ENCODE measurements at places on chromosomes 3 and 15.

- peak; percentile 40 for DNase-seq
Observed at GRCh38 chr15:82047453-82048400, 1.9 kb upstream of the MEX3B start.

DNA sequence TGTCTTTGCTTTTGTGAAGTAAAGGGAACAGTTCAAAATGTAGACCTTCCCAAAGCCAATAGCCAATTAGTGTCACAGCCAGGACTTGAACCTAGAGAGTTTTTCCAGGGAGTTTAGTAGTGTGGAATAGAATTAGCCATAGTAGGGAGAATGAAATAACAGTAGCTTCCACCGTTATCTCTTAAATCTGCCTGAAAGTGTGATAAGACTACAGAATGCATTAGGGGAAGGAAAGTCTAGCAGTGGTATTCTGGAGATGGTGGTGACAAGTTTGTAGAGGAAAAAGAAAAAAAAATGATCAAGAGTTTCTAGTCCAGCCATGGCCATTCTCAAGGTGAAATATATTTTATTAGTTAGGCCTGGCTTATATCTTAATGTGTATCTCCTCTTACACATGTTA lies 13.8 kb downstream of the ATP11B start:
- no peak for DNase-seq

DNA sequence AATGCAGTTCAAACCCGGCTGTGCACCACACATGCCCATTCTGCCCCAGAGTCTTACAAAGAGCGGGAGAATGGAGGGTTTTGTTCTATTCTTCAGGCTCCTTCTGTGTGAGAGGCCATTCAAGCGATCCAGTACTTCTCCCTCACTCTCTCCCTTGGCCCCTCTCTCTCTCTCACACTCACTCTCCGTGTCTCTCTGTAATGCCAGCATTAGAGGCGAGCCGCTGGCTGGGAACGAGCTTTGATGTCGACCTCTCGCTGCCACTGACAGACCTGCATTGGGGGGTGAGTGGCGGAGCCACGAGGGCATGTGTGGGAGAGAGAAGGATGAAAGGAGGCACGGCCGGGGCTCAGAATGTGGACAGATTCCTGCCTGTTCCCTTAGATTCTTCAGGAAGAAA lies 231.7 kb upstream of the ARRDC4 start:
- DNase-seq, result no peak

DNA sequence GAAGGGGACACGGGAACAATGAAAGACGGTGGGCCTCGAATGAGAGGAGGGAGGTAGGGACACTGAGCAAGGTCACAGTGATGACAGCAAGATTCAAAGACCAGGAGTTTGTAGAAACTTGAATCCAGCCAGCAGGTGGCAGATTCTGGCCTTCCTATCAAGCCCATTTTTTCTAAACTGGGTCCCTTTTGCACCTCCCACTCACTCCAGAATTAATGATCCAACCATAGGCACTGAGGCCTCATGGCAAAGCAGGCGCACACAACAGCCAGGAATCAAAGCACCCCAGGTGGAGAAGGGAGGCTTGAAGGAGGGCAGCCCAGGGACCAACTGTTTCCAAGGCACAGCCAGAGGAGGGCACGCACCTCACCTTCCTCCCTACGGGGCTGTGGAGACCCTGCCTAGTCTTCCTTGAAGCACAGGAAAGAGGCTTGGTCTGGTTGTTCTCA lies 90.2 kb downstream of the ANP32A start:
- DNase-seq, result no peak

DNA sequence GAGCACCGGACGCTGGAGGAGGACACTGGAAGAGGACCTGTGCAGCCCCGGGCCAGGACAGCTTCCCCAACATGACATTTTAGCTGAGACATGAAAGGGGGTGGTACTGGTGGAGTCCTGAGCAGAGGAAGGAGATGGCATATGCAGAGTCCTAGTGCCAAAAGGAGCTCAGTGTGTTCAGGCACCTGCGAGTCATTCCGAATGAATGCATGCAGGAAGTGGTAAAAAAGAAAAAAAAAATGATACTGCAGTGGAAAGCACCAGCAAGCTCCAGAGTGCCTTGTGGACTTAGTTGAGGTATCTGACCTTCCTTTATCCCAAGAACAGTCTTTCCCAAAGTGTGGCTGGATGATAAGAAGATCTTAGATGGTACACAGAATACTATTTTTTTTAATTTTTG lies 6.6 kb upstream of the ZNF148 start:
- no peak for DNase-seq

DNA sequence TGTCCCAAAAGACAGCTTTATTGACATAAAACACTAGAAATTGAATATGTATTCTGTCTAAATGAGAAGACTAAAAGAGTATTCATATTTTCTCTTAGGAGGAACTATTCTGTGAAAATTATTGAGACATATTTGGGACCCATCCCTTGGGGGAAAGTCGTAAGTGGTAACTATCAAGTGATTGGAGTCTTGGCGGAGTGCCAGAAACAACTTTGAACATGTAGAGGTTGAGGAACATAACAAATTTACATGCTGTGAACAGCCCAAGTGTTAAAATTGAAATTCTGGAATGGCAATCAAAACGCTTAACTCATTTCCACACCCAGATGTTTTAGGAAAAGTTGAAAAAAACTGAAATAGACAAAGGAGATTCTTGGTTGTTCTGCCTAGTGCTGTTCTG lies 1034.6 kb downstream of the NSUN3 start:
- DNase-seq, result no peak

DNA sequence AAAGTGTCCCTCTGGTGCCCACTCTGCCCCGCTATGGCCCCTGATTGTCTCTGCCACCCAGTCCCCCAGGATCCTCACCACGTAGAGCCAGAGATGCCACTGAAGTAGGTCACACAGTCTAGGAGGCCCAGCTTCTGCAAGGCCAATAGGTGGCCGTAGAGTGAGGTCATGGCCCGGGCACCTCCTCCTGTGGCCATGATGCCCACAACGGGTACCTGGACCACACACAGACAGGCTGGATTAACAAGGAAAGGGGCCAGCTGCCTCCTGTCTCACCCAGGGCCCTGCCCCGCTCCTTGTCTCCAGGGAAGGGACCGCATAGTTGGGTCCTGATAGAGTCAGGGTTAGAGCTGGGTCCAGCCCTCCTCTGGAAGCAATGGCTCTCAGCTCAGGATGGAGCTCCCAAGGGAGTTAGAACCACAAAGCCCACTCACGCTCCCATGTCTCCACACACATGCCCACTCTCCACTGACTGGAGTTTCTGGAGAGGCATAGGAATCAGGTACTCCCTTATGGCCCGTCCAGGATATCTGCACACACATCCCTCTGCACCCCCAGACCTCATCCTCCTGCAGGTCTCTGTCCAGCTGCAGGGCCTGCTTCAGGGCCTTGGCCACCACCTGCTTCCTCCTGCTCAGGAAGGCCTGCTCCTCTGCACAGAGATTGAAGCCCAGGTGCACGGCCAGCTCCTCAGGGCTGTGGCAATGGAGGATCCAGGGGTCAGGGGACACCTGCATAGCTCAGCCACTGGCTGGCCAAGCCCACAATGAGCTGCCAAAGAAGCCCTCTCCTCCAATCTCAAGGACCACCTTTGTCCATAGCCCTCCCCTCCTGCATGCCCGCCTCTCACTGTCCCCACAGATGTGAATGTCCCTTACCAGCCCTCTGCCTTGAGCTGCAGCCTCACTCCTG lies 13.2 kb downstream of the PLA2G4D start:
- DNase-seq, result no peak

GRCh38 chr3:10466186-10466585 lies 39.2 kb downstream of the ATP2B2 start:
- DNase-seq, result no peak

DNA sequence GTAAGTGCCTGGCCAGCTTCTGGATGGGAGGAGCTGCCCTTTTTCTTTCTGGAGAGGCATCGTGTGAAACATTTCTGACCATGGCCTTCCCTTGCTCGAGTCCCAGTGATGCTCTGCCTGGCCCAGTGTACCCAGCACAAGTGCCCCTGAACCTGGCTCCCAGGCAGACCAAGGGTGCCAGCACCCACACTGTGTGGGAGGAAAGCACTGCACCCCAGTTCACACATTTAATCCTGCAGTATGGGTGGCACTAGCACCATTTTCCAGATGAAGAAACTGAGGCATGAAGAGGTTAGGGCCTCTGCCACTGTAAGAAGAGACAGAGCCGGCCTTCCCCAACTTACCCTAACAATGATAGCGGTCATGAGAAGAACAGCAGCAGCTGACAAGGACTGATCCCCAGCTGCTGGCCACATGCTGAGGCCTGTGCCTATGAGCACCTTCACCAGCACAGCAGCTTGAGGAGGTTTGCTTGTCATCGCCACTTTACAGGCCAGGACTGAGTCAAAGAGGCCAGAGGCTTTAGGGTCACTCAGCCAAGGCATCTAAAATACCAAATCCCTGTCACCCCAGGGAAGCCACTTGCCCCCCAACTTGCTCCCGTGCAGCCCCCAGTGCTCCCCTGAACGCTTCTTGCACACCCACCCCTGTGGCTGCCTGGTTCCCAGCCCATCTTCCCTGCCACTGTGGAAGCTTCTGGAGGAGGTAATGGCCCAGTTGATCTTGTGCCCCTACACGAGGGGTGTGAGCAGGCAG lies 15.0 kb downstream of the PRR23E start:
- no peak for DNase-seq

- DNase-seq, result no peak
Observed at GRCh38 chr15:68580026-68580882, 1.5 kb downstream of the CORO2B start.

DNA sequence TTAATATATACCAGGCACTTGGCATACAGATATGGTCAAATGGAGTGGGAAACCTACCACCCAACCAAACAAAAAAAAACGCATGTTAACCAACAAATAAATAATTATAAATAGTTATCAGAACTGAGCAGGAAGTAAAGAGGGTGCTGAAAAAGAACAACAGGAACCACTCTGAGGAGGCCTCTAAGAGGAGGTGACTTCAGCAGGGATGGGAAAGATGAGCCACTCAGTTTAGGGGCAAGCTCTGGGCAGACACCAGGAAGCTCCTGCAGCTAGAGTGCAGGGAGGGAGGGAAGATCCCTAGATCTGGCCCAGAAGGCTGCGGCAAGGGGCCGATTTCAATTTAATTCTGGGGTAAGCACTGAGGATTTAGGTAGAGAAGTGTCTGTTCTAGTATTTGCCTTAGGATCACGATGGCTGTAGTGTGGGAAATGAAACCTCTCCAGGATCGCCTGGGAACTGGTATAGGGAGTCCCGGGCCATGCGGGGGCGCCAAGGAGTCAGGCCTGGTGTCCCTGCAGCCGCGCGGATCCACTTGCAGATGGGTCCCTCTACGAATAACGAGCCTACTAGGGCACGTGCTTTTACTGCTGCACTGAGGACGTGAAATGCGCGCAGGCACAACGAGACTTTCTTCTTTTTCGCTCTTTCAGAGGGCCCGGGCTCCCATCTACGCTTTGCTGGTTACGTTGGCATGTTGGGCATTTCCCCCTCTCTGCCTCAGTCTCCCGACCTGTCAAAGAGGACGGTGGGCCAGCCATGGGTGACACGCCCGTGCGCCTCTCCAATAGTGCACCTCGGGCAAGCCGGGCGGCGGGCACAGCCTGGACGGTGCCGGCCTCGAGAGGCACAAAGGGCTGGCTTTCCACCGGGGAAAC lies 1.5 kb upstream of the LIMD1 start:
- peak; percentile 76 for DNase-seq

DNA sequence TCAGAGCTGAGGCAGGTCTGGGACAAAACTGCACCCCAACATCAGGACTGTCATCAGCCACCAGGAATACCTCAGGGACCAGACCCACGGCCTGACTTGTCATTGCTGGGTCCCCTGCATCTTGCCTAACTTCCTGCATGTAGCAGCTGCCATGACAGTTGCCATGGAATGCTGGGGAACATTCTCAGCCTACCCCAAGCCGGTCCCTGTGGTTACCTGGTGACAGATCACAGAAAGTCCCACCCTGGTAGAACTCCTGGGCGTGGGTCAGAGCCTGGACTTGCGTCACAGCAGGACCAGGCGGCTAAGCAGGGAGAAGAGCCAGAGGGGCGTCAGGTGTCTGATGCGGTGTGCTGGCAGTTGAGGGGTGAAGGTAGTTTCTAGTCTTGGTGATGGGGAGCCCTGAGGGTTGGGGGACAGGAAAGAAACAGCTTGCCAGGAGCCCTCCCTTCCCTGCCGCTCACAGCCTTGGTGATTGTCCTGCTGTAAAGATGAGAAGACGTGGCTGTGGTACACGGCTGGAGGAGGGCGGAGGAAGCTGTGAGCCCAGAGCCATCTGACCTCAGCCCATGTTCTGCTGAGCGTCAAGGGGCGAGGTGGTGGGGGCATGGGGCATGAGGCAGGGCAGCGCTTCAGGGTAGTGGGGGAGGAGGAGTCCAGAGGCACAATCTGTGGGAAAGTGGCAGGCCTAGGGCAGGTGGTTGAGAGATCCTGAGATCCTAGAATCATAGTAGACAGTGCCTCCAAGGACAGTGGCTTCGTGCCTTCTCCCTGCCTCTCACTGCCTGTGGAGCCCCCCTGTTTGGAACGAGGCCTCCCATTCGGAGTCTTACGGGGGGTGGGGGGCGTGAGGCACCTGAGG lies 5.4 kb downstream of the H1-8 start:
- no peak for DNase-seq

DNA sequence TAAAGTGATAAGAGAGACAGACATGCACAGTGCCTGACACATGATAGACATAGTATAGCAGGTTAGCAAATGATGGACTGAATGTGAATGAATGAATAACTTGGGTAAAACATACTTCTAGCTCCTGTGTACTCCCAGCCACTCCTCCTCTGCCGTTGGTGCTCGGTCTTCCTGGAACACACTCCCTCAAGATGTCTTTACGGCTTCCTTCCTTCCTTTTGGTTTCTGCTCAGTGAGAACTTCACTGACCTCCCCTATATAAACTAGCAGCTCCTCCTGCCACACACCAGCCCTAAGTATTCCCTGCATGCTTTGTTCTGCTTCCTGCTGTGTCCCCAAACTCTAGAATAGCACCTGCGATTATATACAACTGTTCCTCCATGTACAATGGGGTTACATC lies 50.2 kb downstream of the RAD54L2 start:
- DNase-seq, result no peak

GRCh38 chr3:120114376-120114775 lies 20.1 kb upstream of the GSK3B start:
- no peak for DNase-seq

GRCh38 chr3:129703913-129704312 lies 97.4 kb upstream of the PLXND1 start:
- DNase-seq, result no peak

GRCh38 chr3:38278841-38279240 lies 3.3 kb upstream of the SLC22A14 start:
- DNase-seq, result no peak

DNA sequence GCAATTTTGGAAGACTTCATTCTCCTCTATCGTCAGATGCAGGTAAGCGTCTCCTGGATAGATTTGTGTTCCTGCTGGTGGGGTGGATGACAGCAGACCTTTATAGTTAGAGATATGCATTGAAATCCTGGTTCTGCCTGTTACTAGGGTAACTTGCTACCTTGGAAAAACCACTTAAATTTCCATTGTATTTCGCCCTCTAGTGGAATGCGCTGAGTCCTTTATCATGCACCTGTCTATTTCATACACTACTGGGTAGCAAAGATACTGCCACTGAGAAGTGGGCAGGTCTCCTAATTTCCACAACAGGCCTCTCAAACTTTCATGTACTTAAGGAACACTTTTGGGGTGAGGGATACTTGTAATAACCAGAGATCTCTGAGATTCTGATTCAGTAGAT lies 209.5 kb upstream of the SUCLG2 start:
- DNase-seq, result no peak

- no peak for DNase-seq
Observed at GRCh38 chr15:42750306-42750705, 13.4 kb upstream of the CDAN1 start.

GRCh38 chr3:174229916-174230315 lies 629.2 kb upstream of the NAALADL2 start:
- DNase-seq, result no peak

GRCh38 chr3:133442518-133442917 lies 42.7 kb downstream of the BFSP2 start:
- no peak for DNase-seq

Data from GM13977 (cell line).